Type B pancreatic cell (in vitro differentiated cells): ENCODE measurements at places on chromosomes 6 and 20. TPM values are rescaled to one million over a fixed set of nuclear protein-coding genes. Genes with fewer than 3 reads are reported as not detected.

LY6G5B gene
- total RNA-seq: 13.9 and 22.0 TPM in 2 replicates

PDYN gene
- total RNA-seq: 0.19 TPM in 1 of 2 replicates, not detected in the other

GRCh38 chr6:162181741-162182401 is 545.7 kb downstream of the PRKN start:
- no peak overlapping the region for H3K4me3 ChIP-seq
- H3K27ac ChIP-seq: no peak overlapping the region
- H3K36me3 ChIP-seq: no peaks in the 10 kb centered on the region
- H3K27me3 ChIP-seq: no peaks in the 10 kb centered on the region
- no peak for DNase-seq
- H3K4me1 ChIP-seq: peaks cover 9% of the 10 kb centered on the region

DNA sequence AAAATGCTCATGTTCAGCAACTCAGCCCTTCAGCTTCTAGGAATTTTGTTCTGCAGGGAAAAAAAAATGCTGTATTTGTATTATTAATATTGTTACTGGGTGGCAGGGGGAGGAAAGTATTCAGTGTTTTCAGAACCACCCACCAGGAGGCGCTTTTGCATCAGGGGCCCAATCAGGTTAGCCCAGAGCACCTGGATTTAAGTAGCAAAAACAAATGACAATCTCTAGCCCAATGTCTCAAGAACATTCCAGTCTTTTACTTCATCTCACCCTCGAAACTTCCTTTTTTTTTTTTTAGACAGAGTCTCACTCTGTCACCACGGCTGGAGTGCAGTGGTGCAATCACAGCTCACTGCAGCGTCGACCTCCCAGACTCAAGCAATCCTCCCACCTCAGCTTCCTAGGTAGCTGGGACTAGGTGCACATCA is 635 bp upstream of the C20orf203 start:
- no peaks in the 10 kb centered on the region for H3K36me3 ChIP-seq
- no peak overlapping the region for H3K4me3 ChIP-seq
- peak overlapping the region; percentile 32 for H3K27ac ChIP-seq
- H3K4me1 ChIP-seq: peaks cover 27% of the 10 kb centered on the region

GRCh38 chr6:5663259-5663658 is 343.5 kb downstream of the NRN1 start:
- peaks cover 5% of the 10 kb centered on the region for H3K4me1 ChIP-seq
- H3K4me3 ChIP-seq: no peak overlapping the region
- no peak overlapping the region for H3K27ac ChIP-seq
- H3K27me3 ChIP-seq: no peaks in the 10 kb centered on the region
- DNase-seq: no peak

- H3K36me3 ChIP-seq: no peaks in the 10 kb centered on the region
- H3K4me3 ChIP-seq: no peak overlapping the region
- H3K27me3 ChIP-seq: no peaks in the 10 kb centered on the region
- H3K27ac ChIP-seq: no peak overlapping the region
- DNase-seq: no peak
- H3K4me1 ChIP-seq: peaks cover 7% of the 10 kb centered on the region
These were observed 5.2 kb upstream of the PRPH2 start for GRCh38 chr6:42727627-42728026.

GRCh38 chr6:13268913-13269518 is 59.3 kb downstream of the TBC1D7 start:
- DNase-seq: no peak
- H3K4me3 ChIP-seq: no peak overlapping the region
- H3K36me3 ChIP-seq: peaks cover 18% of the 10 kb centered on the region
- H3K27ac ChIP-seq: peak overlapping the region; percentile 50
- no peaks in the 10 kb centered on the region for H3K27me3 ChIP-seq

- no peaks in the 10 kb centered on the region for H3K4me1 ChIP-seq
- no peak for DNase-seq
- no peak overlapping the region for H3K27ac ChIP-seq
- H3K27me3 ChIP-seq: no peaks in the 10 kb centered on the region
- H3K4me3 ChIP-seq: no peak overlapping the region
These were observed 173.9 kb downstream of the QKI start for GRCh38 chr6:163588220-163588919.

DNA sequence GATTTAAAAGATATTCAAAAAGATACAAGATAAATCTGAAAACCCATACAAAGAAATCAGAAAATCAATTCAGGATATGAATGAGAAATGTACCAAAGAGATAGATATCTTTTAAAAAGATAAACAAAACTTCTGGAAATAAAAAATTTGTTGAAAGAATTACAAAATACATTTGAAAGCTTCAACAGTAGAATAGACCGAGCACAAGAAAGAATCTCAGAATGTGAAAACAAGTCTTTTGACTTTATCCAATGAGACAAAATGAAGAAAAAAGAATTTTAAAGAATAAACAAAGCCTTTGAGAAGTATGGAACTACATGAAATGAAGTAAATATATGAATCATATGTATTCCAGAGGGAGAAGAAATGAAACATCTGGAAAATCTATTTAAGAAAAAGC is 1011.0 kb downstream of the EYS start:
- no peak for DNase-seq
- H3K27me3 ChIP-seq: no peaks in the 10 kb centered on the region
- H3K4me1 ChIP-seq: no peaks in the 10 kb centered on the region
- H3K27ac ChIP-seq: no peak overlapping the region

DNA sequence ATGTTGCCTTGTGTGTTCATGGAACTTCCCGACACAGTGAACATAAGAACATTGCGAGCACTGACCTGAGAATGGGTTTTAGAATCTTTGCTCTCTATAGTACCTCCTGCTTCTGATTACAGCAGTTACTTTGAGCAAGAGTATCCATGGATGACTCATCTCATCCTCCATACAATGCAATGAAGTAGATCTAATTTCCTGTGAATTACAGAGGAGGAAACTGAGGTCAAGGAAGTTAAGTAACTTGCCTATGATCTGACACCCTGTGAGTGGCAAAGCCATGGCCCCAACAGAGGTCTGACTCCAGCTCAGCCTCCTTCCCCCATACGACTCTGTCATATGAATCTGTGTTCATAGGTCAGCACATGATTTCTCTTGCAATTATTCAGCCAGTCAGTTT is 518.1 kb downstream of the TFAP2A start:
- no peaks in the 10 kb centered on the region for H3K36me3 ChIP-seq
- no peaks in the 10 kb centered on the region for H3K4me1 ChIP-seq
- no peak overlapping the region for H3K27ac ChIP-seq
- no peaks in the 10 kb centered on the region for H3K27me3 ChIP-seq
- H3K4me3 ChIP-seq: no peak overlapping the region

GRCh38 chr20:43900496-43900895 is 14.2 kb upstream of the TOX2 start:
- H3K36me3 ChIP-seq: no peaks in the 10 kb centered on the region
- DNase-seq: no peak
- H3K27ac ChIP-seq: no peak overlapping the region
- H3K4me3 ChIP-seq: no peak overlapping the region
